ENCODE measurements at places on chromosomes 2 and 18.

GRCh38 chr2:126650994-126651393 is 5.0 kb upstream of the GYPC start:
- no peak for DNase-seq

DNA sequence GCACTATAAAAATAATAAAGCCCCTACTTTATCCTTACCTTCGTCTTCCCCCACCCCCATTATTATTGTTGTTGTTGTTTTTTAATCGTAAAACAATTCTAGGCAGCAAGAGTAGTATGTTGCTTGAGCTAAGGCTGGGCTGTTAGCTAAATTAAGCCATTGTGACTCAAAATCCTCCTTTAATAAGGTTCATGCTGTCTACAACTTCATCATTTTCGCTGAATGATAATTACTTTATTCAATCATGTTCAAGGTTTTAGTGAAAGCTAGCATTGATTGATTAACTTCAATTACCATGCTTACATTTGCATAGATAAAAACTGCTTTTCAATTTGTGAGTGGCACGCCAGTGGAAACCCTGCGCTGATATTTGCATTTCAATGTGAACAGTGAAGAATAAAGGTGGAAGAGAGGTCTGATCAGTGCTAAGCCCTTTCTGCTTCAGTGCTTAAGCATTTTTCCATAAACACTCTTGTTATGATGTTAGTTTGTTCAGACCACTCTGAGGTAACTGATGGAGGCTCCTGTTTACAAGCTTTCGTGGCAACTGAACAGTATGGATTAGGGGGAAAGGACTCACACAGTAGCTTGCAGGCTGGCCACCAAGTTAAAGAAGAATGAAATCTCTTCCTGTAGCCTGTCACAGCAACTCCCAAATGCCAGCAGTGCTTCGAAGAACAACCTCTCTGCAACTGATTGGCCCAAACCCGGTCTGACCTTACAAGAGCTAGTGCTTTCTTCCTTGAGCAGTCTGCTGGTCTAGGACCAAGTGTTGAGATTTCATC is 156.8 kb downstream of the GPD2 start:
- DNase-seq = no peak

GRCh38 chr2:20643060-20643459 is 7.8 kb downstream of the HS1BP3 start:
- DNase-seq = no peak

DNA sequence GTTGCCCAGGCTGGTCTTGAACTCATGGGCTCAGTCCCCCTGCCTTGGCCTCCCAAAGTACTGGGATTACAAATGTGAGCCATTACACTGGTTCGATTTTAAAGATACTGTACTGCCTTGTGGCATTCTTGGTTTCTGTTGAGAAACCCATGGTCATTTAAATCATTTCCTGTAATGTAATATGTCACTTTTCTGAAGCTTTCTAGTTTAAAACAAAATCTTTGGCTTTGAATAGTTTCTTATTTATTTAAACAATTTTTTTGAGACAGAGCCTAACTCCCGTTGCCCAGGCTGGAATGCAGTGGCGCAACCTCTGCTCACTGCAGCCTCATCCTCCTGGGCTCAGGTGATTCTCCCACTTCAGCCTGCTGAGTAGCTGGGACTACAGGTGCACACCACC is 8.9 kb downstream of the ZNF512 start:
- no peak for DNase-seq

- DNase-seq = no peak
Measured at GRCh38 chr2:160694631-160695030, 201.0 kb upstream of the RBMS1 start.

DNA sequence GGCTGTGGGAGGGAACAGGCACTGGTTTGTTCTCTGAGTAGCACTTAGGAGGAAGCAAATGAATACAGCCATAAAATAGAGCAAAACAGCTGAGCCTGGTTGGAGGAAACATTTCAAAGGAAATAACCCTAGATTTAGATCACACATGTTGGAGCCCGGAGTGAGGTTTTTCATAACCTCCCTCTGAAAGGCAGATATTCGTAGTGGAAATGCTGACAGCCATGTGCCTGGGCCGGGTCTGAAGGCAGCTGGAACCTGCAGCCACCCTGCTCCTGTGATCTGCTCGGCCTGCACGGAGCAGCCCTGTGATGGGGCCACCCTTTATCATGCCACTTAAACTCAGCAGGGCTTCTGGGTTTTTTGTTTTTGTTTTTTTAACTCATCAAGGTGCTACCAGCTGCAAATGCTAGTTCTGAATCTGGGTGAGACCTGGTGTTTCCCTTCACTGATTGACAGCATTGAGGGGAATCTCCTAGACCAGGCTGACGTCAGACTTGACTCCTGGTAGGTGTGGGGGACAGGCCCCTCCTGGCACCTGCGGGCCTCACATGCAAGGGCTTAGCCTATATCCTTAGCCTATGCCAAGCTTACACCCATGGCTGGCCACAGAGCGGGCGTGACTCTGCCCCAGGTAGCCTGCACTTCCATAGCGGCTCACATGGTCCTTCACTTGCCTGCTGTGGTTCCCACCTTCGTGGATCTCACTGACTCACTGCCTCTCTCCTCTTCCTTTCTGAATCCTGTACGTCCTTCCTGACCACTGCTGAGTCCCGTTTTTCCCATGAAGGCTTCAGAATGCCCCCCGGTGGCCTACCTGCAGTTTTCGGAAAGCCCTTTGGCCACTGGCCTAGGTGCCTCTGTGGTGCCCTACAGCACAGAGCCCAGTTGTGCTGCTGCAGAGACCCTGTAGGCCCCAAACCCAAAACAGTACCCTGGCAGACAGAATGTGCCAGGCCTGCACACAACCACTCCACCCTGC is 217.3 kb downstream of the SEPTIN10 start:
- DNase-seq = no peak

- no peak for DNase-seq
Measured at GRCh38 chr2:107437265-107437664, 389.4 kb upstream of the RGPD4 start.

DNA sequence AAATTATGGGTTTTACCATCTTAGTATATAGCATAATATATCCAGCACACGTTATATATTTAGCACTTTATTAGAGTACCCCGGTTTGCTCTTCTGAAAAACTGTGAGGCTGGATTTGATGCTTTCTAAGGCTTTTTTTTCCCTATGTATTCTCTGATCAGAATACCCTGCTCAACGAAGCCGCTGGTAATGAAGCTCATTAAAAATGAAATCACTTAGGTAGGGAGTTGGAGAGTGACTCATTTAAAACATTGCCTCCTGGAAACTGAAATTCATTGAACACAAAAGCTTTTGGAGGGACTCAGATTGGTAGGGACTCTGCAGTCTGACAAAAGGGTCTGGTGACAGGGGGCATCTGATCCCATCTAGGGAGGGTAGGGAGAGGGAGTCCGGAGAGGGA is 365.4 kb upstream of the MEX3C start:
- DNase-seq = no peak

GRCh38 chr2:156147594-156148330 is 184.8 kb downstream of the NR4A2 start:
- DNase-seq = no peak

- no peak for DNase-seq
Measured at GRCh38 chr2:7852546-7852945, 829.3 kb upstream of the ID2 start.

DNA sequence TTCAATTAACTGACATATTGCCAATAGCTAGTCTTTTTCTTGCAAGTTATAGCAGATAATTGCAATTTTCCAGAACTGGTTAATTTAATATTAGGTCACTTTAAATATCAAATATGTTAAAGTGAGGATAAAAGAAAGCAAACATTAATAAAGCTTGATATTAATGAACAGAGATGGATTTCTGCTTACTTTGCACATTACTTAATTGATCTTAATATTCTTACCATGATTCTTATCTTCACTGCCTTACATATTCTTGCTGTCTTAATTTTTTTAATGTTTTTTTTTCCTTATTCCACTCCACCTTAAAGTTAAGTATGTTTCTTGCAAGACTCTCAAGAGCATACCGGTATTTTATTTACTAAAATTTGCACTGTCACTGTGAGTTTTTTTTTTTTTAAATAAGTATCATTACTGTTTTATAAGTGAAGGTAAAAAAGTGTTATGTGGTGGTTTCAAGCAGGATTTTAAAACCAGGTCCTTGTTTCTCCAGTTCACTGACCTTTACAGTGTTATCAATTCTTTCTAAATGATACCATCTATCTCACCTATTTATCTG is 33.9 kb downstream of the PPP3R1 start:
- no peak for DNase-seq

- DNase-seq = no peak
Measured at GRCh38 chr2:69225933-69226332, 161.1 kb downstream of the GFPT1 start.

- DNase-seq = no peak
Measured at GRCh38 chr18:808086-808485, 4.0 kb downstream of the YES1 start.

DNA sequence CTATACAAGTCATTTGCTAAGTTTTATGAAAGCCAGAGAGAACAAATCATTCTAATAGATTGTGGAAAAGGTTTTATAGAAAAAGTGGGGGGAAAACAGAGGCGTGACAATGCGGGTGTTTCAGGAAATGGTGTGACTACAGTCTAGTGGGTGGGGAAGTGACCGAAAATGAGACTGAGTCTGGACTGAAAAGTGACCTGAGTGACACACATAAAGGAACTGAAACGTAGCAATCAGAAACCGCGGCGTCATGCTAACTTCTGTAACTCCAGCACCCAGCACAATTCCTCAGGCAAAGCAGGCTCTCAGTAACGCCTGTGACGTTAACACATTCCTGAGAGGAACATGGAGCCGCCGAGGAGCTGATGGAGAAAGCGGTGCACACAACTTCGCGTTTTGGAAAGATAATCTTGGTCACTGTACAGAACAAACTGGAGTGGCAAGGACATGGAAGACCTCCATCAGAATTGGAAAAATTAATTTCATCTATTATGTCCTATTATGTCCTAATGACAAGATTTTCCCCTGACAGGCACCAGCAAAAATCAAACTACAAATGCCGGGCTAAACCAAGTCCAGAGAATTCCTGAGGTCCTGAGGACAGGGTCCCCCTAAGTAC is 1.4 kb upstream of the CD226 start:
- DNase-seq = no peak

DNA sequence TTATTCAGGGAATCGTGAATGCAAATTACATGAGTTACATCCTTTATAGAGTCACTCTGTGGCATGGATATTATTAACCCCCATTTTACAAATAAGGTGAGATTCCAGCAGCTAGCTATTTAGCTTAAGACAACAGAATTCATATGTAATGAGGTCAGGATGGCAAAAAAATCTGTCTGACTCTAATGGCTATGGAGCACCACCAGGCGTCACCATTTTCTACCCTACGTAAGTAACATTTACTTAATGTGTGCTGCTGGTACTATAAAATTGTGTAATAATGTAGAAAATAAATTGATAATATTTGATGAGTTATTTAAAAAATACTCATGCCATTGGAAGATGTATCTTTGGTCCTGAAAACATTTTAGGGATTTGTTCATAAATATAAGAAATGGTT is 2040.1 kb upstream of the LRRTM1 start:
- DNase-seq = peak; percentile 1

GRCh38 chr2:169598982-169599381 is 14.8 kb downstream of the PPIG start:
- no peak for DNase-seq

GRCh38 chr2:234376229-234376628 is 120.7 kb downstream of the ARL4C start:
- DNase-seq = no peak

- peak; percentile 21 for DNase-seq
Measured at GRCh38 chr18:61201511-61201910, 131.7 kb upstream of the CDH20 start.

DNA sequence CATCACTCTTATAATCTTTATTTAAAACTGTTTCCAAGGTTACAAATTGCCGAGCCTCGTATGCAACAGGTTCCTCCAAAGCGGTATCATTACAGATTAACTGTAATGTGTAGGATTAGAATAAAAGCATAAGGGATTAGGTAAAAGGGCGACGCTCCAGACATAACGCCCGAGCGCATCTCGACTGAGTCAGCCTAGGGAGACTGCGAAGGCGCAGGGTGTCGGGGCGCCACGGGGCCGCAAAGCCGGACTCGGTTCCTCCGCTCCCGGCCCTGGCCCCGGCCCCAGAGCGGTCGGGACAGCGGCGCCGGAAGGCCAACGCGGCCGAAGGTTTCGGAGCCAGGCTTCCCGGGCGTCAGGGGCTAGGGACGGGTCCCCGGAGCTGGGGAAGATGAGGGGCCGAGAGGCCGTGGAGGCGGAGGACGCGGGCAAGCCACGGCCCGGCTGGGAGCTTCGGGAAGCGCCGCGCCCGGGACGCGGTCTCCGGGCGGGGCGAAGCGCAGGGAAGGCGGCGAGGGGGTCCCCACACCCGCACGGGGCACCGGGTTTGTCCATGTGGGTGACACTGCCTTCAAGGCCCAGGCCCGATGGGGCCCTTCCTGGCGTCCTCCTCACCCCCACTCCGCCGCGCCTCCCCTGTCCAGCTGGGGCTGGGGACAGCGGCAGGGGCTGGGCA is 12.9 kb upstream of the SIX3 start:
- DNase-seq = no peak

GRCh38 chr2:126187668-126188067 is 468.3 kb upstream of the GYPC start:
- DNase-seq = no peak

- no peak for DNase-seq
Measured at GRCh38 chr2:63888053-63888452, 46.4 kb downstream of the UGP2 start.

Data from fibroblast of skin of left quadriceps (primary cell).